ENCODE measurements at places on chromosomes 12 and 14.

GRCh38 chr12:107079172-107080011, 14.0 kb downstream of the CRY1 start:
- DNase-seq = no peak

DNA sequence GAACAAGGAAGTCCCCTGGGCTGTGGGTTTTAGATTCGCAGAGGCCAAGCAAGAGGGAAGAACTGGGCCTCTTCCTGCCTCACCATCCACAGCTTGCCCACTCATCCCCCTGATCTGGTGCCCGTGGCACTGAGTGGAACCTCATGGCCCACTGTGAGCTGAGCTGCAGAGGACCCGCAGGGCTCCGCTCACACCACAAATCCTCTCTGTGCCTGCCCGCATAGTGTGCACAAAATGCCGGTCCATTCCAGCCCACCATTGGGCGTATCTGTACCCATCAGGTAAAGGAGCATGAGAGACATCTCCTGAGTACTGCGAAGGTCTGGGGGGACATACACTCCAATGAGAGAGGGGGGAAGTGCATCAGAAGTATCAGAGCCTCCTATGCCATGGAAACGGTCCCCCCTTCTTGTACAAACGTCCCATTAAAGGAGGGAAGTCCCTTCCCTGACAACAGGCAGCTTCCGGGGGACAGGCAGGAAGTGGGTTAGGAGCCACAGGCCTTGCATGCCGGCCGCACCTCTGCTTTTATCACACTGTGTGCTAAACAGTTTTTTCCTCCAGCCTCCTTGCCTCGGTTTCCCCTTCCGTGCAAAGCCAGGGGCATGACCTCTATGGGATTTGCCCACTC, 309.4 kb upstream of the DIO3 start:
- peak; percentile 1 for DNase-seq

- DNase-seq = no peak
These were observed 29.2 kb downstream of the HIGD1C start for GRCh38 chr12:50981319-50982239.

- DNase-seq = peak; percentile 63
These were observed 20.5 kb upstream of the ITPR2 start for GRCh38 chr12:26853303-26854030.

- peak; percentile 92 for DNase-seq
These were observed 158.3 kb downstream of the KIF26A start for GRCh38 chr14:104296388-104297312.

GRCh38 chr14:61334197-61334701, 12.9 kb downstream of the PRKCH start:
- no peak for DNase-seq

DNA sequence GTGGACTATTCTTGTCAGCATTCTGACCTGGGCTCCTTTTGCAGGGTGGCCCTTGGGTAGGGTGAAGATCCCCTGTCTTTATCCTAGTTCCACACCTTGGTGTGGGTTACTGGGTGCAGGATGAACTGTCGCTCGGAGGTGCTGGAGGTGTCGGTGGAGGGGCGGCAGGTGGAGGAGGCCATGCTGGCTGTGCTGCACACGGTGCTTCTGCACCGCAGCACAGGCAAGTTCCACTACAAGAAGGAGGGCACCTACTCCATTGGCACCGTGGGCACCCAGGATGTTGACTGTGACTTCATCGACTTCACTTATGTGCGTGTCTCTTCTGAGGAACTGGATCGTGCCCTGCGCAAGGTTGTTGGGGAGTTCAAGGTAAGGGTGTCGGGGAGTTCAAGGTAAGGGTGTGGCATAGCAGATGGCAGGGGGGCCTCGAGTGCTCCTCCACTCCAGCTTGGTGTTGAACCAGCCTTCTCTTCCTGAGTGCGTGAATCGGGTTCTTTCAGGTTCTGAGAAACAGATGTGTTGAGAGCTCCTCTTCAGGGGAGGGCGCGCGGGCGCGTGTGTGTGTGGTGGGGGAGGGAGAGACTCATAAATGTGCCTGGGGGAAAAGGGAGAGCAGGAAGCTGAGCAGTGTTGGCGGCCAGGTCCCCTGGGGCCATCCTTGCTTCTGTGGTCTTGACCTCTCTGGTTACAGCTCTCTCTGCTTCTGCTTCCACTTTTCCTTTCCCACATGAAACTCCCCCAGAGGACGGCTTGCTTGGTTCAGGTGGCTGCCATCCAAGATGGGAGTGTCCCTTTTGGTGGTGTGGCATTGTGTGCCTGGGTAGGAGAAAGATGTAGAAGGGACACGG, 4.0 kb downstream of the ATG101 start:
- DNase-seq = no peak

DNA sequence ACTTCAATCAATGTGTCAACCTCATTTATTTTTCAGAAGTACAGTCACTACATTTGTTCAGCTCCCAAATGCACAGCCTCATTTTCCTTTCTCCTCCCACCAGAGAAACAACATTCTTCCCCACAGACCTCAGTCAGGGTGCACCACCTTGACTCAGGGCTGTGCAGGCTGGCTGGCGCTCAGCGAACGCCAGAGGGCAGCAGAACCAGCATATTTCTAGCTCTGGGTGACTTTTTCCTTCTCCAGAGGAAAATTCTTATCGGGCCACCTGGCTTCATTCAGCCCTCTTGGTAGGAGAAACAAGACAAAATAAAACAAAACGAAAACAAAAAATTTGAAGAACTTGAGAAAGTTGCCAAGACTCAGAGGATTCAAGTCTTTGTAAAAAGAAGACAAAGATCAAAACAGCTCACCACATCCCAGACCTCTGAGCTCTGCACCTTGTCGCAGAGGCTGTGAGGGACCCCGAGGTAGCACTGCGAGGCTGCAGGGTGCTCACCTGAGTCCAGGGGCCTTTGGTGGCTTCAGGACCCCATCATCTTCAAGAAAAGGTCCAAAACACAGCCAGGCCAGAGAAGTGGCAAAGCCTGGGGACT, 33.7 kb downstream of the PAH start:
- DNase-seq = peak; percentile 70

DNA sequence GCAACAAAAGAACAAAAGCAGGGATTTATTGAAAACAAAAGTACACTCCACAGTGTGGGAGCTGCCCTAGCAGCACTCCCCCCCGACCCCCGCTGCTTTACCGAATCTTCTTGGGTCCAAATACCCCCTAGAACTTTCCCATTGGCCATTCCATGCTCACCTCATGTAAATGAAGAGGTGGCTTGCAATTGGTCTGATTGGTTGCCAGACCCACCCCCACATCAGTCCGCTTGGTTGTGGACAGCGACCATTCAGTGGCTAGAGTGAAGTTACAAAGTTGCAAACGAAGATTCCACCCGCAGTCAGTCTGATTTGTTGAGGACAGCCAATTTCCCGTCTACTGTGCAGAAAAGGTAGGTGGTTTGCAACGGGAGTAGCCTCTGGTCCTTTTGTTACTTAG, 3.9 kb downstream of the STYX start:
- no peak for DNase-seq

- DNase-seq = peak; percentile 44
These were observed 19.1 kb downstream of the RPAP3 start for GRCh38 chr12:47686645-47687240.

DNA sequence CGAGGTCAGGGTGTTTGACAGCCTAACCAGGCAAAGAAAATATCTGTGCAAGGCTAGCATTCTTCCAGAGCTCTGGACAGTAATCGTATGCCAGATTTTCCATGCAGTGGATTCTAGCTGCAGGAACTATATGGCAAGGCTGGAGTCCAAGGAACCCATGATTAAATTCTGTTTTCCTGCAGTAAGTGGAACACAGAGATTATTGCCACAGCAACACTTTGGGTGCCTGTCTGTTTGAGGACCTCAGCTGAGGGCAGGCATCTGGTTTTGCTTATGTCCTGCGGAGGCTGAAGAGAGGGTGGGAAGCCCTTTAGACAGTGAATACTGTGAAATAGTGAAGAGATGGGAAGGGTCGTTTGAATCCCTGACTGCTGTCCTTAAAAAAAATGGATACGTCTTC, 104.4 kb downstream of the DAD1 start:
- no peak for DNase-seq

GRCh38 chr12:7695566-7696197, at the start of gene GDF3:
TSS of gene GDF3 (minus strand) at chr12:7695775. CDS start at chr12:7695728, 47 bp downstream.
- DNase-seq = no peak

GRCh38 chr14:95015046-95015445, 142.3 kb downstream of the DICER1 start:
- DNase-seq = no peak

- DNase-seq = peak; percentile 40
These were observed 41.1 kb downstream of the PRB3 start for GRCh38 chr12:11228296-11228879.

GRCh38 chr14:74985028-74985310, 17.8 kb upstream of the EIF2B2 start:
- DNase-seq = no peak

DNA sequence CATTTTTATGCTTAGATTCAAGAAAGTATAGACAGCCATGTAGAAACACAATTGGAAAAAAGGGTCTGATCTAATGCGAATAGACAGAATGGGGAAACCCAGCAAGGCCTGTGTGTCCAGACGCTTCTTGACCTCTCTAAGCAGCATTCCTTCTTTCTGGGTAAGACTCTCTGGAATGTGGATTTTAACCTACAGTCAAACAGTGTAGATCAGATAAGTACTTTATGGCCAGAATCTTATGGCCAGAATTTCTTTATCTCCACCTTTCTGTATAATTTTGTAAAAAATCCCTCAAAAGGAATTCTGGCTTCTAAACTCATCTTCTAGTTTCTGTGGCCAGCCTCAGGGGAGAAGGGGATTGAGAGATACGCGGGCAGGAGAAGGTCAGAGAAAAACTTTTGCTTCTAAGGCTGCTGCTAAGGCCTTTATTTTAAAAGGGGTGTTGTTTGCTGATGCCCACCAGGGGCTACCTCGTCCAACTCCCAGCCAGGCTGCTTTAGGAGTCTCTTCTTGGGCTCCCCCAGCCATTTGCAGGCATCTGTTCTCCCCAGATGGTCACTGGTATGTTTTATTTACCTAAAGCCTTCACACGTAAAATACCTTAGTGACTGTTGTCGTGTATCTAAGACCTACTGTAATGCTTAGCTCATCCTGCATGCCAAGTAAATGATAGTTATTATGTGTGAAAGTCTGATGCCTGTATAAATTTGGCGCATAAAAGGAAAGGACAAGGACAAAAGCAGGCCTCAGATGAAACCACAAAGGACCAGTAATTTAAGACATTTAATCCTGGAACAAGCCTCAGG, 68.4 kb downstream of the ANO6 start:
- DNase-seq = no peak
